ENCODE measurements at places on chromosomes 16 and 17.

GRCh38 chr17:58575511-58575910, 61.1 kb upstream of the MTMR4 start:
- no peak for DNase-seq

DNA sequence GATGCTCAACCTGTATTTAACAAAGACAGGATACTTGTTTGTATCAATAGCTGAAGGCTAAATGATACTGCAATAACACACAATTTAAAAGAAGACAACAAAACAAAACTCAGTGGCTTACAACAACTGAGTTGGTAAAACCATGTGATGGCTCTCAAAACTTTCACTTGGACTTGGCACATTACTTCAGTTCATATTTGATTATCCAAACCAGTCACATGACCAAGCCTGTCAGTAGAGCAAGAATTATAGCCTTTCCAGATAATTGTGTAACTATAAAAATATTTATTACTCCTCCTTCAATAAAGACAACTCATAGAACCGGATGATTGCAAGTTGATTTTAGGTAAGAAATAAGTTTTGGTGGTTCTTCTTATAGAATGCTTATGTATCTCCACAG, 56.8 kb downstream of the NQO1 start:
- no peak for DNase-seq

DNA sequence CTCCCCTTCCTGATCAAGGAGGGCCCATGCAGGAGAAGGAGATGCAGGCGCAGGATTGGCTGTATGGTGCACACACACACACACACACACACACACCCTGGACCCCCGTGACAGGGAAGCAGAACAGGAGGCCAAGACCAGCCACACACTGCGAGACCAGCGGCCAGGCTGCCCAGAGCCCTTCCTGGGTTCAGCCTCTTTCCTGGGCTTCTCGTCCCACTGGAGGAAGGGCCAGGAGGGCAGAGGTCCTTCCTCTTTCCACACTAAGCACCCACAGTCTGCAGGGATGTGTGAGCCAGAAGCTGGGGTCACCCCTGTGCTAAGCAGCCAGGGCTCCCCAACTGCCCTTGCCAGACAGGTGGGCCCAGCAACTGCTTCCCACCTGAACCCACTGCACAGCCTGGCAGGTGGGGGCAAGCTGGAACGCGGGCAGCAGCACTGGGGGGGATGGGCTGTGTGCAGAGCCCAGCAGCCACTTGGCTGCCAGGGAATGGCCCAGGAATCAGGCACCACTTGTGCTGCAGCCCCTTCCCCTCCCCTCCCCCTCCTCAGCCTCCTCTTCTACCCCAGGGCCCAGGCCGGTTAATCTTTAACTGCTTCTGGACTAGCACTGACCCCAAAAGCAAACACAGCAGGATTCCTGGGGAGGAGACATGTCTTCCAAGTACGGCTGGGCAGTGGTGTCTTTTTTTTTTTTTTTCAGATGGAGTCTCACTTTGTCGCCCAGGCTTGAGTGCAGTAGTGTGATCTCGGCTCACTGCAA, 44.6 kb upstream of the SLC38A10 start:
- no peak for DNase-seq

DNA sequence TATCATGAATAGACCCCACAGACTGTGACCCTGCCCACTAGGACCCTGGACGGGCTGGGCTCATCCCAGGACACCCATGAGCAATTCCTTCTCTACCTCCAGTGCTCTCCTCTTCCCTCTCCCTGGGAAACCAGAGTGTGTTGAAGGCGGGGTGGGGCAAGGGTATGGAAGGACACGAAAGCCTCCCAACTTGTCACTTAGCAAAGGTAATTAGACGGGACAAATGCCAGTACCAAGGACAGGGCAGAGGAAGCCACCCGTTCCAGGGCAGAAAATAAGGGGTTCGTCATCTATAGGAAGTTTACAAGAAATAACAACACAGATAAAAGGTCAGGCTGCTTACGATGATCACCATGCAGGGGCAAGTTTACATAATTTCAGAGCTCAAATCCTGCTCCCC, 4.9 kb upstream of the EPX start:
- no peak for DNase-seq

DNA sequence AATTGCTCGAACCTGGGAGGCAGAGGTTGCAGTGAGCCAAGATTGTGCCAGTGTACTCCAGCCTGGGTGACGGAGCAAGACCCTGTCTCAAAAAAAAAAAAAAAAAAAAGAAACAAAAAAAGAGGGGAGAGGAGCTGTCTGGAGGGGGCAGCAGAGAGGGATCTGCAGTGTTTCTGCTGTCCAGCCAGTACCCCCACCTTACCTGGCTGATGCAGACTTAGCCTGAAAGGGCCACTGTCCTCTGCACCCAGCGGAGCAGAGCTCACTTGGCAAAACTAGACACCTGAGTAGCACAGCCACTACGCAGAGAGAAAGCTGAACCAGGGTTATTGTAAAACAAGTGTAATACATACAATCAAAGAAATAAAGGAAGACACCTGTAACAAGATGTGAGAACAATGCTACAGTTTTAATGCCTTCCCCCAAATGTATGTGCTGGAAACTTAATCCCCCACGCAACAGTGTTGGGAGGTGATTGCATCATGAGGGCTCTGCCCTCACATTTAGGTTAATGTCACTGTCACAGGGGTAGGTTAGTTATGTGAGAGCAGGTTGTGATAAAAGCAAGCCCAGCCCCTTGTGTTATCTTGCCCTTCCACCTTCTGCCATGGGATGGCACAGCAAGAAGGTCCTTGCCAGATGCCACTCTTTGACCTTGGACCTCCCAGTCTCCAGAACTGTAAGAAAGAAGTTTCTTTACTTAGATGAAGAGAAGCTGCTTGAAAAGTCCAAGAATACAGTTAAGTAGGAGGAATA, 211.2 kb downstream of the RPTOR start:
- no peak for DNase-seq

DNA sequence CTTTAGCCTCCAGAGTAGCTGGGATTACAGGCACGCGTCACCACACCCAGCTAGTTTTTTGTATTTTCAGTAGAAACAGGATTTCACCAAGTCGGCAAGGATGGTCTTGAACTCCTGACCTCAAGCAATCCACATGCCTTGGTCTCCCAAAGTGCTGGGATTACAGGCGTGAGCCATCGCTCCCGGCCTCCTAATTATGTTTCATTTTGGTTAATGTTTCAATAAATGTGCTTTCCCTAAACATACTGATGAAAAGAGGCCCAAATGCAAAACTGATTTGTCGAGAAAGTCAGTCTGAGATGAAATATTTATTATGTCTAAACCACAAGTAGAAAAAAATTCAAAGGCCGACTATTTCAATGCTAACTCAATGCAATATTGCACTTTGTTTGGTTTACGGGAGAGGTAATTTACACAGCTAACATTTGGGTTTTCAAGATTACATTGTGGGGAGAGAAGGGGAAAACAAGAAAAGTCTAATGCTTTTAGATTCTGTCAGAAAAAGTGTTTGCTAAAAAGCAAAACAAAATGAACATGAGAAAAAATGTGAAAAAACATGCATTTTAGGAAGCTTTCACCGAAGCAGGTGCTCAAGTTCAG, 9.8 kb downstream of the STAT3 start:
- no peak for DNase-seq

GRCh38 chr17:55510986-55511721, at the start of gene SMIM36:
SMIM36 (minus strand) TSS chr17:55511452.
- no peak for DNase-seq

DNA sequence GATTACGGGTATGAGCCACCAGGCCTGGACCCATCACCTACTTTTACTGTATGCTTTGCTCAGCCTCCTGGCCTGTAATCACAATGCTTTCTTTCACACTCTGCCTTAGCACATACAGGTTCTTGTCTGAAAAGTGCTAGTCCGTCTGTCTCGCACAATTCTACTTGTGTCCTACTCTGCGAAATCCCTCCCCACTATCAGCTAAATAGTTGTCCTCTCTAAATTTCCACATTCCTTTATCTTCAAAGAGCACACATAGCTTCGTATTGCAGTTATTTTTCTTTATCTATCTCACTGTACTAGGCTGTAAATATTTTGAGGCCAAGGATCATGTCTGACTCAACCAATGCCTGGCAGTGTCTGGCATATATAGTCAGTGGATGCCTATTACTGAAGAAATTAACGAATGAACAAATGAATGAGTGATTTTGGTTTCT, 38.5 kb upstream of the ETV4 start:
- no peak for DNase-seq

GRCh38 chr16:29154088-29154487, 169.2 kb downstream of the LAT start:
- DNase-seq: no peak

DNA sequence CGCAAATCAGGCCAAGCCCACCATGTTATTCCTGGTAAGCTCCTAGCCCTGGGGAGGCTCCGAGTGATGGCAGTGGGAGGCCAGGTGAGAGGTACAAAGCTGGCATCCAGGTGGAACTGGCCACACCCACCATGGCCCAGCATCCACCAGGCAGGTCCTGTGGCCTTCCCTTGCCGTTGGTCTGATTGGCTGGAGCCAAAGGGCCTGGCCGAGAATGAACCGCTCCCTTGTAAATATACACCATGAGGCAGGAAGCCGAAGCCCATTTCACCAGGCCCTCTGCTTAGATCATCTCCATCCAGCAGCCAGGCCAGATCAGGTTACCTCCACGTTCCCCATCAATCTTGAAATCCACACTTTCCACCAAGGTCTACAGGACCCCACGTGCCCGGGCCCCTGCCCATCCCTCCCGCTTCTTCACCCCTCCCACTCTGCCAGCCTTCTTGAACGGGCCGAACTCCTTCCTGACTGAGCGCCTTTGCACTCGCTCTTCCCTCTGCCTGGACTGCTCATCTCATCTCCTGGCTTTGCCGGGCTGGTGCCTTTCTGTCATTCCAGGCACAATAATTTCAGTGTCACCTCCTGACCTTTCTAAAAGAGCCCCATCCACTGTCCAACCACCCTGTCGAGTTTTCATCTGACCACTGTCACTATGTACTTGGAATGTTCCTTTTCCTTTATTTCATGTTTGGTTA, 5.8 kb downstream of the SOCS1 start:
- no peak for DNase-seq

DNA sequence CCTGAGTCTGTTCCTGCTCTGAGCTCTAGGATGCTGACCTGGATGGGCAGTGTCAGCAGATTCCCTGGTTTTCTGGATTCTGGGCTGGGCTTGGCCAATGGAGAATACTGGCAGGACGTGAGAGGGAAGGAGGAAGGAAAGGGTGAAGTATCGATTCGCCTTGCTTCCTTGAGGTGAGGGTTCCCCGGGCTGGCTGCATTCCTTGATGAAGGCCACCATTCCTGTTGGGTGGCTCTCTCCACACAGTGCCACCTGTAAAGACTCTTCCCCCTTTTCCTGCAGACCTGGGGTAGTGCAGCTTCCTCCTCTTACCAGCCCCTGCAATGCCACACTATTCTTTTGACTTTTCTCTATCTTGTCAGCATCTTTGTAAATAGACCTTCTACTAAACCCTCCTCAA, 58.1 kb upstream of the TANC2 start:
- DNase-seq: no peak

DNA sequence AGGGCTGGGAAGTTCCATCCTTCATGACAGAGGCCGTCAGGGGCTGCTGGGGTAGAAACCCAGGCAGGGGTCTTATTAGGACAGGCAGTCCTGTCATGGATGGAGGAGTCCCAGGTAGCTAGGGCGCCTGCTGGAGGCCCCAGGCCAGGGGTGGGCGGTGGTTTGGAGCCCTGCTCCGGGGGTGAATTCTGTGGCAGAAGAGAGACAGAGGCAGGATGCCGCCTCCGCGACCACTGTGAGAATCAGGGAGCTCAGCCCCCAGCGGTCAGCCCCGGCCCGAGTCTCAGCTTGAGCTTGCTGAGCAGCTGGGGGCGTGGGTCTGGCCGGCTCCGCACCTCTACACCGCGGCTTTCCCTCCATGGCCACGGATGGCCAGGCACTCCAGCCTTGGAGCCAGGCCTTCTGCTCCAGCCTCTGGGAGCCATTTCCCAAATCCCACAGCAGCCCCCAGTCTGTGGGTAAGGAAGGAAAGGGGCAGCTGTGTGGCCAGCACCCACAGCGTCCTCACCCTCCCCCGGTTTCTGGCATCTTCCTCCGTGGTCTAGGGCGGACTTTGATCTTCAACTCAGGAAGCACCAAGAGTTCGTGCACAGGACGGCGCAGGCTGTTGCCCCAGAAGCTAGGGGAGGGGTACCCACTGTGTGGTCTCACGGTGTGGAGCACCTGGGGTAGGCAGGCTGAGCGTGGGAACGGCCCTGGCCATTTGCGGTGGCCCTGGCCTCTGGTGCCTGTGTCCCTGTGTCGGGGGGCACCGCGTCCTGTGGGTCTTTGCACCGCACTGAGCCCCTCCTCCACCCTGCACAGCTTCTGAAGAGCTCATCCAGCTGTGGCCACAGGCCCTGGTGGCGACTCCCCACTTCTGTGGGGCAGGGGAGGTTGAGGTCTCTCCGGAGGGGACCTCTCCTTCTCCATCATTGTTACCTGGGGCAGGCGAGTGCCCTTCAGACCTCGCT, 14.1 kb downstream of the CD7 start:
- no peak for DNase-seq

DNA sequence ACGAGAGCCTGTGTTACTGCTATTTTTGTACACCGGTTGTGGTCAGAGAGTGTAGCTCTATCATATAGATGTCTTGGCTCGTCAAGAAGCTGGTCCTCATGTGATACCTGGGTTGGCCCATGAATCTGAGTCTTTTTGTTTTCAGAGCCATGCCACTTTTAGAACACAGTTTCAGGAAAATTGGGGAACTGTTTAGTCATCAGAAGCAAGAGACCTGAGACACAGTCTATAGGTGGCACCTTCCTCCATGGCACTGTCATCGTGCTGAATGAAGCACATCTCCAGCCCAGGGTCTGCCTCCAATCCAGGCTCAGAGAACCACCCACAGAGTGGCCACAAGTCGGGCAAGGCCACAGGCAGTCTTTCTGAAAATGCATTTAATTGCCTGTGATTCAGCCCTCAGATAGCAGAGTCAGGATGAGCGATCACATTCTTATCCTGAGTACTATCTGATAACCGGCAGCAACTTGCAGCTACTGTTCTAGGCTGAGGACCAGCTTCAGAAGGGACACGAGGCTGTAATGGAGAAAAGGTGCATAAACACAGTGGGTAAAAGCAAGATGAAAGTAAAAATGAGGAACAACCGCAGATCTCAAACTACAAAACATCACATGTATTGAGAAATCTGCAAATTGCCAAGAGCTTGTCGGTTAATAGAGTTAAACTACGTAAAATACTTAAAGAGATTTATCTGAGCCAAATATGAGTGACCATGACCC, 14.2 kb upstream of the HAPSTR1 start:
- no peak for DNase-seq

DNA sequence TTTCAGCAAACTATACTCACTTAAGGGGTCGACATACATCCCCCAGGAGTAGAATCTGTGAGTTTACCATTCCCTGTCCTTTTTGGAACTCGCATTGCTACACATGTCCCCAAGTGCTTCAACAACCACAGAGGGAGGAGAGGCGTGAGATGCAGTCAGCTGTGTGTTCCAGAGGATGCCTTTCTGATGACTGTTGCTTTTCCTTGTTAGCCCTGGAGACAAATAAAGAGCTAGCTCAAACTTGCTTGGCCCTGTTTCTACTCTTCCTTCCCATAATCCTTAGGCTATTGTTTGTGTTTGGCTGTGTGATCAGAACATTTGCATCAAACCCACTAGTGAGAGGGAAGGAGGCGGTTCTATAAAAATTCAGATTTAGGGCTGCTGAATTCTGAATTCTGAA, 264.0 kb downstream of the ENGASE start:
- DNase-seq: no peak
